ENCODE measurements at places on chromosomes 6 and 20.

GRCh38 chr6:25458485-25458884 is 179.3 kb downstream of the CARMIL1 start:
- DNase-seq = peak; percentile 78

- DNase-seq = peak; percentile 88
These were observed 169.1 kb upstream of the CDYL start for GRCh38 chr6:4606821-4607704.

DNA sequence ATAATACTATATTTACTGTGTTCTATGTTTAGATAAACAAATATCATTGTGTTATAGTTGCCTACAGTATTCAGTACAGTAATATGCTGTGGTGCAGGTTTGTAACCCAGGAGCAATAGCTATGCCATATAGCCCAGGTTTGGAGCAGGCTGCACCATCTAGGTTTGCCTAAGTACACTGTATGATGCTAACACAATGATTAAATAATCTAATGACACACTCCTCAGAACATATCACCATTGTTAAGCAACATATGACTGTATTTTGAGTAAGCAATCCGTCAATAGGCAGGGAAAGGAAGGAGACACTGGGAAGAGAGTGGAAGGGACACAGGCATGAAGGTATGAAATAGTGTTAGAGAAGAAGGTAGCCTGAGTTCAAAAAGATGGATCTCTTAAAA is 369.9 kb downstream of the PKHD1 start:
- no peak for DNase-seq

DNA sequence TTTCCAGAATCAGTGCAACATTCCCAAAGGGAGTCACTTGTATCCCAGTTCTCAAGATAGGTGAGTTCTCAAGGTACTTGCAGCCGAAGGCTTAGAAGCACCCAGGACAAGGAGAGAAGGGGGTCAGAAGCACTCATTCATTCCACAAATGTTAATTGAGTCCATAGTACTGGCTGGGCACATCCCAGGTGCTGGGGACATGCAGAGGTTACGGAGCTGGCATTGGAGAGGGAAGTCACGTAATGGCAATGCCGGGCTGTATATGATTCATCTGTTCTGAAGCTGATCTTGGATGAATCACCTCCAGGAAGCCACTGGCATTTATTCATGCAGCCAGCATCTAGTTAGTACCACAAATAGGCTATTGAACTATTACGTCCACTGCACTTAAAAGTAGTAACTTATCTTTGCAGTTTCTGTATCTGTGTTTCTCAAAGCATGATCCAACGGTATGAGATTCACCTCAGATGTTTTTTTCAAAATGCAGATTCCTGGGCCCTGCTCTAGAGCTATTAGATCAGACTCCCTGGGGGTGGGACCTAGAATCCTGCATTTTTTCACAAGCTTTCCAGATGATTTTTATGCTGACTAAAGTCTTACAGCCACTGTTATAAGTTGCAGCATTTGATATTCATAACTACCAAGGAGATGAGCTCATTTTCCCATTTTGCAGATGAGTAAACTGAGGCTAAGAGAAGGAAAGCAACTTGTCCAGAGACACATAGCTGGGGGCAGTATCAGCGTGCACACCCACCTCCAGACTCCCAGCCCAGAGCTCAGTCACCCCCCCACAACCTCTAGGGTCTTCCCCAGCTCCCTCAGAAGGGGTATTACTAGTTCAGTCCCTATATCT is 44.1 kb upstream of the ID1 start:
- DNase-seq = peak; percentile 98

GRCh38 chr6:167275436-167275835 is 15.7 kb upstream of the UNC93A start:
- no peak for DNase-seq

GRCh38 chr6:48834706-48835105 is 628.3 kb downstream of the MMUT start:
- DNase-seq = peak; percentile 16

GRCh38 chr6:148285205-148285604 is 57.4 kb upstream of the SASH1 start:
- peak; percentile 57 for DNase-seq

DNA sequence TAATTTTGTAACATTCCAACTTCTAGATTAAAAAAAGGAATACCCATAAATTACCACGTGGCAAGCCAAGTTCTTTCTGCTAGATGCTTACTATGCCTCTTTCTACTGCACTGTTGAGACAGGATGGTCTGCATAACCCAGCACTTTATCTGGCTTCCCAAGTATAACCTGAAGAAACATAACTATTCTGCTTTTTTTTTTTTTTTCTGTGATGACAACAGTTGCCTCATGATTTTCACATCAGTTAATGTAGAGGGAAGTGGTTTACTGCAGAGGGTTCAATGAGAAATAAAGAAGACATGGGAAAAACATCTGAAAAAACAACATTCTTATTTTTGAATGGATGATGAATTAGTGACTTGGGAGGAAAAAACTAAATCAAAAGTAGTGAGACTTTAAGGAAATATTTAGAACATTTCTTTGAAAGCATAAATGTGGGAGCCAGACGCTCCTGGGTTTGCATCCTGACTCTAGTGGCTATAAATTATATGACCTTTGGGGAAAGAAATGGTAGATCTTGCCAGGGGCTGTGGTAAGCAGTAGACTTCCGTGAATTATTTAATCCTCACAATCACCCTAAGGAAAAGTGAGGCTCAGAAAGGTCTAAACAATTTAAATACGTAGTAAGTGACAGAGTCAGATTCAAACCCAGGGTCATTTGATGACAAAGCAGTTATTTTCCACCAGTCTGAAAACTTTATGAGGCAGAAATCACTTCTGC is 230.7 kb downstream of the PHACTR1 start:
- peak; percentile 35 for DNase-seq
